Retina (tissue), 1 donor: ENCODE measurements at places on chromosomes 7 and 10.

GRCh38 chr7:94701555-94701973, 45.6 kb upstream of the SGCE start:
- DNase-seq: no peak

GRCh38 chr10:70418229-70418628, 14.3 kb downstream of the EIF4EBP2 start:
- DNase-seq: no peak

DNA sequence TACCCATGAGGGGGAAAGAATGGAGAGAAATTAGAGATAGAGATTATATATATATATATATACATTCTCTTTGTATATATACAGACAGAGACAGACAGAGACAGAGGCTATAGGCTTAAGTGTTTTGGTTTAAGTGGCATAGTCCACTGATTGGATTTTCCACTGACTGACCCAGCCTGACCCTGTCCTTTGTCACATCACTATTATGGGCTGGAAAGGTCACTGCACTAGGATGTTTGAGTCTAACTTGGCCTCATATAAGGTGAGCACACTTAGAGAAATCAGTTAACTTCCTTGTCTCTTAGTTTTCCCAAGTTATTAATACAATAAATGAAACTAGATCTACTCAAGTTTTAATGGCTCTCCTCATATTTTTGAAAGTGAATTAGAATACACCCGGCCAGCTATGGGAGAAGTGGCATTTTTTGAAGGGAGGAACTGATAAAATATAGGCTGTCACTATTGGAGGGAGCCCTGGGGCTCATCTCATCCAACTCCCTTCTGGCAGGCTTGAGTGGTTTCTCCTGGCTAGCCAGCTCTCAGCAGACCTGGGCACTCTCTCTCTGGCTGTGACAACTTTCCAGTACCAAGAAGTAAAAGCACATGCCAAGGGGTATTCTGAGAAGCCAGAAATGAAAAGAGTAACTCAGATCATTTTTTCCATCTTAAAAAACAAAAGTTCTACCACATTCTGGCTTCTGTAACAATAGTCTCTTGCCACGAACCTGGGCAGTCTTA, 455.6 kb upstream of the ANKRD30A start:
- no peak for DNase-seq

- no peak for DNase-seq
These were observed 127.2 kb upstream of the TNRC18 start for GRCh38 chr7:5550831-5551230.

- peak; percentile 87 for DNase-seq
These were observed 110.6 kb downstream of the ZMIZ1 start for GRCh38 chr10:79179164-79179956.

- no peak for DNase-seq
These were observed 409.4 kb upstream of the FZD8 start for GRCh38 chr10:36051500-36051991.

GRCh38 chr7:116097365-116098009, 66.9 kb upstream of the TFEC start:
- DNase-seq: no peak

DNA sequence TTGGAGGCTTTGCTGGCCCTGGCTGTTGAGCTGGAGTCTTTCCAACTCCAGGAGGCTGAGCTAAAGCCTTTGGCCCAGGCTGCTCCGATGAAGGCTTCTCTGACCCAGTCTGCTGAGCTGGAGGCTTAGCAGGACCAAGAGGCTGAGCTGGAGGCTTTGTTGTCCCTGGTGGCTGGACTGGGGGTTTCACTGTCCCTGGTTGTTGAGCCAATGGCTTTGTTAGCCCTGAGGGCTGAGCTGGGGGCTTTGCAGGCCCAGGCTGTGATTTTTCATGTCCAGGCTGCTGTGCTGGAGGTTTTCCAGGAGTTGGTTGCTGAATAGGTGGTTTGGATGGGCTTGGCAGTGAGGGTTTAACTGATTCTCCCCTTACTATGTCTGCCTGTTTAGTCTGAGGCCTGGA, 7.3 kb downstream of the PCLO start:
- no peak for DNase-seq

GRCh38 chr10:43419997-43420368, 11.0 kb upstream of the HNRNPF start:
- no peak for DNase-seq

DNA sequence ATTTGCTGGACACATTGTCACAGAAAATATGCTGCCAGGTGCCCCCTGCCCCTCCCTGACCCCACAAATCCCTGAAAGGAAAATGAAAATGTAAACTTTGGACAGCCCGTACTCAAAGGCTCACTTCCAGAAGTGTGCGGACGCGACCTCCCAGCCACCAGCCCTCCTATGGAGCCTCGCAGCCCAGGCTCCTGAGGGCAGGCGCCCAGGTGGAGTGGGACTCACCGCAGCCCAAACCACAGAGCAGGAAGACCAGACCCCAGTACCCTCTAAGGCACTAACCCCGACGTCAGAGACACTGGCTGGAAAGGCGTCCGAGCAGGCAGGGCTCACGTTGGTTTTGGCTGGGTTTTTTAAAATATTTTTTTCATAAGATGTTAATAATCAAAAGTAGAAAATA, 57.3 kb downstream of the CSGALNACT2 start:
- no peak for DNase-seq

- no peak for DNase-seq
These were observed 113.5 kb upstream of the CTTNBP2 start for GRCh38 chr7:117986645-117987269.

- DNase-seq: no peak
These were observed 6.1 kb downstream of the COPG2 start for GRCh38 chr7:130662426-130662825.

- peak; percentile 1 for DNase-seq
These were observed 165.3 kb upstream of the ZMIZ1 start for GRCh38 chr10:78903341-78903940.
